Lower leg skin (tissue), 4 donors: ENCODE measurements at places on chromosomes 4 and X.
A peak's percentile ranks its signal among the peaks of the same experiment; 100 is the strongest.

- peak; percentile 68 for DNase-seq
These were observed 877 bp upstream of the NKX1-1 start for GRCh38 chr4:1406981-1407656.

- no peak for DNase-seq
These were observed 2090.4 kb upstream of the TENM3 start for GRCh38 chr4:180152831-180153230.

GRCh38 chr4:6687947-6688878, 5.5 kb upstream of the S100P start:
- no peak for DNase-seq

- DNase-seq = no peak
These were observed 31.8 kb downstream of the ARSD start for GRCh38 chrX:2897311-2897689.

DNA sequence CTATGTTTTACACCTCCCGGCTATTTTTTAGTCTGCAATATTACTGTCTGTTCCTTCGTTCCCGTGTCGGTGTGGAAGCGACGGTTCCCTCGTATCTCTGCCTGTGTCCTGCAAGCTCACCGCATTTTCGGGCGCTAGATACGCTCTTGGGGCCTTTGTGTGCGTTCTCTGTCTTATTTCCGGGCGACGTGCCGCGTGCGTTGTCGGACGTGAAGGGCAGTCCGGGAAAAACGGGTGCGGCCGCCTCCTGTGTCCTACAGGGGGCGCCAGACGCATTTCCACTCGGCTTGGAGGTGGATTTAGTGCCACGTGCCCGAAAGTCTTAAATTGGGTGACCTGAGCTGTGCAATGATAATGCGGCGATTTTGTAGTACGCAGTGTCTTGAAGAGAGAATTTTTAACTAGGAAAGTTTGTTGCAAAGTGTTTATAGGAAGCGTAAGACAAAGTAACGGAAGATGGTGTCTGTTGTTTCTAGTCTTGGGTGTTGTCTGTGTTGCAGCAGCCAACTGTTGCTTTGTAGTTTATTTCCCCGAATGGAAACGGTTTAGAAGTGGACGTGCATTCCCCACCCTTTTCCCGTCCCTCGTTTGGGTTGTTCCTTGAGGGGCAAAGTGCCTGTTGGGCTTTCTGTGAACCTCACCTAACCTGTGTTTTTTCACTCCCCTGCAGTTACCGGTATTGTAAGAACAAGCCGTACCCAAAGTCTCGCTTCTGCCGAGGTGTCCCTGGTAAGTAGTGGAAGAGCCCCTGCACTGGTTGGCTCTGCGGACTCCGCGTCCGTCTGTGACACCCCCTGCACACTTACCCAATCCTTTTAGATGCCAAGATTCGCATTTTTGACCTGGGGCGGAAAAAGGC, 720 bp downstream of the RPL10 start:
- peak; percentile 84 for DNase-seq

GRCh38 chrX:7286168-7286837, 138.3 kb upstream of the PUDP start:
- no peak for DNase-seq

DNA sequence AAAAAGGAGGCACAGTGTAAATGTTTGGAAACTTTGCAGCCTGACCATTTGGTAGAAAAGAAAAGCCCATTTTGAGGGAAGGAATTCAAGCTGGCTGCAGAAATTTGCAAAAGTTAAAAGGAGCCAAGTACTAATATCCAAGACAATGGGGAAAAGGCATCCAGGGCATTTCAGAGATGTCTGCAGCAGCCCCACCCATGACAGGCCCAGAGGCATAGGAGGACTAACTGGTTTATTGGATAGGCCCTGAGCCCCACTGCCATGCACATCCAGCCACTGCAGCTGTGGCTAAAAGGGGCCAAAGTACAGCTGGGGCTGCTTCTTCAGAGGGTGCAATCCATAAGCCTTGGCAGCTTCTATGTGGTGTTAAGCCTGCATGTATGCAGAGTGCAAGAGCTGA, 104.9 kb downstream of the HS3ST1 start:
- DNase-seq = no peak

DNA sequence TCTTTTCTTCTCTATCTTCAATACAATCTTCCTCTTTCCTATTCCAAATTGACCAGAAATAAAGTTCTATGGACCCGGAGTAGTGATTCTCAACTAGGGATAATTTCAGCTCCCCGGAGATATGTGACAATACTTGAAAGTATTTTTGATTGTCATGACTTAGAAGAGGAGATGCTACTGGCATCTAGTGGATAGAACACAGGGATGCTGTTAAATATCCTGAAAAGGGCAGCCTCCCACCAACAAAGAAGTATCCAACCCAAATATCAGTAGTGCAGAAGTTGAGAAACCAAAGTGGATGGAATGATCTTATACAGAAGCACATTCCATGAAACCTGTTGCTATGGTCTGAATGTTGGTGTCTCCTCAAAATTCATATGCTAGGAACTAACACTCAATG, 65.7 kb upstream of the NDST3 start:
- DNase-seq = no peak

DNA sequence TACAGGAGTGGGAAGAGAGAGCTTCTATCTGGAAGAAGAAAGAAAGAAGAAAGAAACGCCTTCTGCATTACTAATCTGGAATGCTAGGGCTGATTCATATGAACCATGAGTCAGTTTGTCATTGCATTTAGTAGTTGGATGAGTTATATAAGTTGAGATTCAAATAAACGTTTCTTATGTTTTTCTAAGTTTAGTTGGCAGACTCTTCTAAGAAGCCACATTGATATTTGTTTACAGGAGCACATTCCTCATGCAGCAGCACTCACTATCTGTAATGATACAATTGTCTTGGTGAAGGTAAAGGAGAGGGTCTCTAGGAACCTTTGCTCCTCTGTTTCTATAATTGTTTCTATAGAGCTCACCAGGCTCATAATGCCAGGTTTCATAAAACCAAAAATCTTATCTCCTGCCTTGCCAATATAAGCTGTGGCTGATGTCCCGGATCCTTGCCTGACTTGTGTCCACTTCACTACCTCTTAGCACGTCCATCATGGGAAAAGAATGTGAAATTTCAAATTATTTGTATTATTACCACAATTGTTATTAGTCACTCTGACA, 39.5 kb downstream of the HOPX start:
- DNase-seq = no peak

GRCh38 chr4:125547836-125548235, 233.1 kb downstream of the FAT4 start:
- DNase-seq = no peak

- DNase-seq = no peak
These were observed 88.4 kb upstream of the PAQR3 start for GRCh38 chr4:79027656-79028055.

DNA sequence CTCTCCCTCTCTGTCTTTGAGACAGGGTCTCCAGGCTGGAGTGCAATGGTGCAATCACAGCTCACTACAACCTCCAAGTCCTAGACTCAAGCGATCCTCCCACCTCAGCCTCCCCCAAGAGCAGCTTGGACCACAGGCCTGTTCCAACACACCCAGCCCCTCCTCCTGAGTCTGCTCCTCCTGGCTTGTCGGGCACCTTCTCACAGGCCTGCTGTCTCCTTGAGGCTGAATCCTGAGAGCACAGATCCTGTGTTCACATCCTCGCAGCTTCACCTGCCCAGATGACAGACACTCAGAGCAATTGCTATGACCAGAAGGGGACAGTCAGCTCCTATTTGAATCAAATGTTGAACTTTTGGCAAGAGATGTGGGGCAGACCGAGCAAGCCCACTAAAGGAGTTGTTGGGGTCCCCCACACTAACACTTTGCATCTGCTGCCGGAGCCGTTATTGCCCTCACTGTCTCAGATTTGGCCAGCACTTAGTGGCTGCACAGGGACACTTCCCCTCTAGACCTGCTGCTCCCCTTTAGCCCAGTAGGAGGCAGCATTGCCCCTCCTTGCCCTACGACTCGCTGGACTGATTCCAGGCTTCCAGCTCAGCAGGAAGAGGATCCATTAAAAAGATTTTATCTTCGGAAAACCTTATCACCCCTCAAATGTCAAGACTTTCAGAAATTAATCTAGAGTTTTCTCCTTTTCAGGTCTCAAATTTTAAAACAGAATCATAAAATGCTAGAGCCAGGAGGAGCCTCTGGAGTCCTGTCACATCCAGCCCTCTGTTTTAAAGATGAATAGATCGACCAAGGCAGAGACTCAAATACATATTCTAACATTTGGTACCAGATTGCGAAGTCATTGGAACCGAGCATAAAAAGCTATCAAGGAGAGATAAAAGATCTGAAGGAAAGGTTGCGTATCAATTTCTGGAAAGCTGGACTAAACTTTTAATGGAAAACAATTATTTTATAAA, 113.7 kb downstream of the USP46 start:
- DNase-seq = peak; percentile 69

DNA sequence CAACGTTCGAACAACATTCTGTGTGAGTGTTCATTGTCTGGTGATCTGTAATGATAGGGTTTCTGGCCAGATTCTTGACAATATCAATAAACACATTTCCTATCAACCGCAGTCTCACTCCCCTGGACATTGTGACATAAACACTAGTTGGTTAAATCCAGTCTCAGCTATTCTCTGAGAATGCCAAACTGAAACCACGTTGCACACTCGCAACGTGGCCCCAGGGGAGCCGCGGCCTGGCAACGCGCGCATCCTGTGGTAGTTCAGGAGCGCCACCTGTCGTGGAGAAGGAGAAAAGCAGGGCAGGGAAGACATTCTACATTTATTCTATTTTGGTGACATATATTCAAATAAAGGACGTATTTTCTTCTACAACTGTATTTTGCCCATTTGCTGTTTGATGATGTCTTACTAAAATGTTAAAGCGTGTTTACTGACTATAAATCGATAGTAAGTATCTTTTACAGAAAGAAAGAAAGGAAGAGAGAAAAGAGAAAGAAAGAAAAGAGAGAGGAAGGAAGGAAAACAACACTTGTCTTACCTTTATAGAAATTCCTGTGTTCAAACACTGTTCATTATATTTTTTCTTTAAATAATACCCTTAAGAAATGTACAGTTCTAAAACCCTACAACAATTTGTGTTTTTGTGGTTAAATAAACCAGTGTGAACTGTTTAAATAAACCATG, 738.3 kb upstream of the FRG1 start:
- DNase-seq = peak; percentile 87

DNA sequence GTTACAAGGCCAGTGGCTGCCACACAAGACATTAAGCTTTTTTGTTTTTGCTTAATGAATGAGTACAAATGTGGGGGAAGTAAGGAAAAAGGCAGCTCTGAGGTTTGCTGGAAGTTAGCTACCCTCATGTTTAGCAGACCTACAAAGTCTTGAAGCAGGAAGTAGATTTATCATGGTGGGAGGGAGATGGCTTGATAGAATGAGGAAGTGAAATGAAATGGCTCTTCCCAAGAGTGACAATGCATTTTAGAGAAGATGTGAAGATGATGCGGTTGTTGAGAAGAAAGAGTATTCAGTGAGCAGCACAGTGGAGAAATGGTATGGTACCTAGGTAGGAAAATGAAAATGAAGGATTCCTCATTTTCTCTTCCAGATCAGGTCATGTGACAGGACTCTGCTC, 108.0 kb downstream of the SLIT2 start:
- DNase-seq = no peak

DNA sequence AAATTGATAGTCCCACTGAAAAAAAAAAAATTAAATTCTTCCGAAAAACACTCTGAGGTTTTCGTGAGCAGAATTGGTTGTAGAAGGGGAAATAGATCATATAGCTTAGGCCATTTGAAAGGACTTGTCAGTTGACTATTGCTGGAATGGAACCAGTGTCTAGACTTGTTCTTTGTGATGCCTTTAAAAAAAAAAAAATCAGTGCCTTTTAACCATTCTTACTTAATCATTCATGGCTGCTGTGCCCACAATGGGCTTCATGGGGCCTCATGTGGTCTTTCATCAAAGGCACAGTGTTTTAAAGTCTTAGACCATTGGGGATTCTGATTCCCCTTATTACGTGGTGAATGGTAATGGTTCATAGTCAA, 139.3 kb downstream of the AFF1 start:
- no peak for DNase-seq

GRCh38 chr4:78797777-78798284, 21.7 kb downstream of the BMP2K start:
- no peak for DNase-seq
